Cardiac muscle cell (in vitro differentiated cells and primary cell): ENCODE measurements at places on chromosomes 13 and 19.
A peak's percentile ranks its signal among the peaks of the same experiment; 100 is the strongest.

GRCh38 chr13:51733374-51734298 is 70.3 kb downstream of the DHRS12 start:
- H3K4me1 ChIP-seq = no peaks in the 10 kb centered on the region
- no peak overlapping the region for H3K27ac ChIP-seq
- no peak overlapping the region for H3K4me3 ChIP-seq
- H3K27me3 ChIP-seq = no peaks in the 10 kb centered on the region
- DNase-seq = no peak

GRCh38 chr13:35797244-35797643 is 320.8 kb upstream of the MAB21L1 start:
- no peak for DNase-seq
- peak overlapping the region; percentile 40 for H3K27ac ChIP-seq
- H3K4me3 ChIP-seq = no peak overlapping the region
- H3K36me3 ChIP-seq = no peaks in the 10 kb centered on the region
- peaks cover 17% of the 10 kb centered on the region for H3K4me1 ChIP-seq

- DNase-seq = no peak
- no peaks in the 10 kb centered on the region for H3K36me3 ChIP-seq
- H3K27ac ChIP-seq = peak overlapping the region; percentile 9
- no peaks in the 10 kb centered on the region for H3K4me1 ChIP-seq
Measured at GRCh38 chr19:3420909-3421619, 54.7 kb downstream of the NFIC start.

DNA sequence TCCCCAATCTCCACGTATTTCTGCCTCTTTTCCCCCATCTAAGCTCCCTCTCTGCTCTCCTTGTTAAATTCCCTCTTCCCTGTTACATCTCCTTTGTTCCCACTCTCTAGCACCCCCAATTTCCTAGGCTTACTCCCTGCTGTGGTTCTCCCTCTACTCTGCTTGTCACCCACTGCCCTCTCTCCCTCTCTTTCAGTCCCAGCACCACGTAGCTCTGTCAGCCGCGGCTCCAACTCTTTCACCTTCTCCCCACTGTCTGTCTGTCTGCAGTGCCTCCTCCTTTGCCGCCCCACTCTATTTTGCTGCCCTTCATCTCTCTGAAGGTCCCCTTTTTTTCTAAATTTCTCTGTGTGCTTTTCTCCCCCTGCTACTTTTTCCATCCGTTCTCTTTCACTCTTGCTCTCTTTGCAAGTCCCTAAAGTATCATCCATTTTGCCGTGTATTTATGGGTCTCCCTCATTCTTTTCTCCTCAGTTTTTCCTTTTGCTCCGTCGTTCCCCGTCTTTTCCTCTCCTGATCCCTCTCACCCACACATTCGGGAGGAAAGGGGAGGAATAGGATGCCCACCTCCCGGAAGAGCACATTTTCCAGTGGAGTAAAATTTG is 937 bp downstream of the ZNF841 start:
- H3K4me3 ChIP-seq = peak overlapping the region; percentile 60
- H3K4me1 ChIP-seq = peaks cover 6% of the 10 kb centered on the region
- no peak overlapping the region for H3K27ac ChIP-seq
- H3K27me3 ChIP-seq = no peaks in the 10 kb centered on the region
